Stimulated activated CD4-positive, alpha-beta T cell treated with anti-CD3 and anti-CD28 coated beads, Interleukin-1b, Interleukin-23, amount 100 ng/mL, for 1 hour (primary cell): ENCODE measurements at places on chromosomes 3 and 15.

- no peak for DNase-seq
These were observed 12.5 kb downstream of the MAP6D1 start for GRCh38 chr3:183812761-183813445.

DNA sequence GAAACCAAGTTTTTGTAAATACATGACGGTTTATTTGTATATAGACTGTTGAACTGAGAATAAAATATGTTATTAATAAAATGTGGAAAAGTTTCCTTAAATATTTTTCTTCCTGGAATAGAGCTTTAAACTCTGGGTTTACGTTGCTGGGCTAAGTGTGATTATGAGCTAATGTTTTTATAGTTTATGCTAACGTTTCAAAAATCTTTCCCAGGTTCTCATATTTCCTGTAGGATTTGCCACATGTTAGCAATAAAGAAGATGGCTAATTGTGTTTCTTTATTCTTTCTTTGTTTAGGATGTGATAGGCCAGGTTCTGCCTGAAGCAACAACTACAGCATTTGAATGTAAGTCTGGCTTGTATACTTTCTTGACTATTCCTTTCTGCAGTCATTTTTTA, 7.2 kb downstream of the MAP2K5 start:
- DNase-seq = no peak

DNA sequence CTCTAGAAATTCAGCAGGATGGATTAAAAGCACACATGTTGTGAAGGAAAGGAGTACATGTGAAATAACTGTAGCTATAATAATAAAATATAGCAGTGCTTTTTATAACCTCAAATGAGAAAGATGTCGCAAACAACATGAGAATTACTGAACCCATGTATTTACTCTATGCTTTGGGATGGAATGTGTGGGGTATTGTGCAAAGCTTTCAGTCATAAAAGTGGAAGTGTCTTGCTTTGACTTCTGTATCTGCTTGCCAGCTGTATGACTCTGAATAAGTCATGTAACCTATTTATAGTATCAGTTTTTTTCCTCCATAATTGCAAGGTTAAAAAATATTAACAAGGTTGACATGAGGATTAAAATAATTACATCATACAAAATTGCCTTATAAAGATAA, 519.3 kb upstream of the CADM2 start:
- DNase-seq = no peak

DNA sequence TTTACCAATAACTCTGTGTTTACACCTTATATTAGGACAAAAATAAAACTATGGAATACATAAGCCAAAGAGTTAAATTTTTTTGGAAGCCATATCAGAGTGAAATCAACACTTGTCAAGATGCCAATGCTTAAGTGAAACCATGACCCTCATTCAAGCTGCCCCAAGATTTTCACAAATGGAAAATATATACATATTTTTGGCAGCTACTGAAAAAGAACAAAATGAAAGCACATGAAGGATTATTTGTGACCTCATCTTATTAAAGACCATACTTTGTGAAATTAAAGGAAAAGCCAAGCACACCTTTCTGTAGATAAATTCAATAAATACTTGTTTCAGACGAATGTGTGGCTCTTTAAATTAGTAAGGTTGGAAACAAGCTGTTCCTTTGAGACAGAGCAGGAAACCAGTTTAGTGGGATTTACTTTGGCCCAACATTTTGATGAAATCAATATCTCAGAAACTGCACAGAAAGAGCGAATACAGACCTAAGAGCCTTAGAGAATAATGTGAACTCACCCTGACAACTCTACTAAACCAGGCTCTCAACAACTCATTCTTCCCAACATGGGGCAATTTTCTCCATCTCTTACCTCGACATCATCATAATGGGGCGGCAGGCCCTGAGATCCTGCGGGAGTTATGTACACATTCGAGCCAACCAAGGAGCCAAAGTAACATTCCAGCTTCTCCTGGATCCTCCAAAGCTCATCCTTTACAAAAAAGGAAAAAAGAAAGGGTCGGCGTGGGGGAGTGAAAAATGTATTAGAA, 11.1 kb downstream of the RIOX2 start:
- DNase-seq = no peak

DNA sequence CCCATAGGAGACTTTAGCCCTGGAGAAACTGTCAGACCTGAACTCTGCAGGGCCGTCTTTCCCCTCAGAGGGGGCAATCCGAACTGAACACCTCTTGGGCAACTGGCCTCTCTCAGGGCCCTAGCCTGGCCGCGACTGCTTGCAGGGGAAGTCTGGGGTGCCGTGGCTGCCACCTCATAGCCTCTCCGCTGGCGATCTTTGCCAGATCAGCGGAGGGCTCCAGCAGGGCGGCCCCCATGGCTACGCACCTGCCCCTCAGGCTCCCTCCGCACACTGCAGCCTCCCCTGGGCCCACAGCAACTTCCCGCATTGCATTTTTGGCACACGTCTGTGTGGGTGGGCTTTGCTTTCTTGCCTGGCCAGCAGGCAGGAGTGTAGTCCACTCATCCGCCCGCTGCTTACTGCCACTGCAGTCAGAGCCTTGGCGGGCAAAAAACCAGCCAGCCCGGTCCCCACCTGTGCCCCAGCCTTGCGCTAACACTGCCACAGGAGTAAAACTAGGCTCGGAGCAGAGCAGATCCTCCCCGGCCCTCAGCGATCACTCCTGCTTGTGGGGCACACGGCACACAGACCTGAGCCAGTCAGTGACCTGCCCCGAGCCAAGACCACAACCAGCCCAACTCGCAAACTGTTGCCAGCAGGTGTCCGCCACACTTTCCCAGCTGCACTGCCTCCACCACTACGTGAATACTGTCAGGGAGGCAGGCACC, 266.8 kb upstream of the CBLB start:
- no peak for DNase-seq

- no peak for DNase-seq
These were observed 182.6 kb downstream of the ARRDC4 start for GRCh38 chr15:98143116-98143515.
